ENCODE measurements at places on chromosomes 4 and X. TPM values are rescaled to one million over a fixed set of nuclear protein-coding genes. Genes with fewer than 3 reads are reported as not detected.

GRCh38 chr4:121675715-121676114, 21.1 kb downstream of the ANXA5 start:
- no peak for DNase-seq

GRCh38 chr4:154015578-154015977, 226.7 kb upstream of the SFRP2 start:
- DNase-seq = no peak

Gene EDA
- total RNA-seq = 6.2 TPM

- no peak for DNase-seq
Observed at GRCh38 chr4:52982255-52982945, 120.3 kb downstream of the RASL11B start.

DNA sequence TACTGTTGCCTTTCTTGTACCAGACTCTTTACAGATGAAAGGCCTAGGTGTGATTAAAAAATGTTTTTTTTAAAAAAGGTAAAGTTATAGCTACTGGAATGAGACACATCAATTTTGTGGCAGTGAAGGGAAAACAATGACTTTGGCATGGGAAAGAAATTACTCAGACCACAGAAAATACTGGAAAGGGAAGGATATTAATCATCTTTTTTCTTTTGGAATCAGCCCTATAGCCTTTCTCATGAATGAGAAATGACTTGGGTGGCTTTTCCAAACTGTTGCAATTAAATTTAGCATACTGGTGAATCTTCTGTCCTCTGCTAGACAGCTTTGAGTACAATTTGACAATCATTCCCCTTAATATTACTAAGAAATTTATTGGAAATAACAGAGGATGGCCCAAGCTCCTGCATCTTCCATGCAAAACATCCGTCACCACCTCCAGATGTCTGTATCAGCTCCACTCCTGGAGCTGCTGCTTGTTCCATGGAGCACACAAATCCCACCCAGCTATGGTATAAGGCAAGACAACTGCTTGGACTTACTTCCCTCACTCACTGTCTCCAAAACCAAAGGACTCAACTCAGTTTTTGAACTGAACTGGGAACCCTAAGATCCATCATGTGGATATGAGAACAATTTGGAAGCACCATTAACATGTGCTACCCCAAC, 97.6 kb upstream of the ARSJ start:
- DNase-seq = no peak

DNA sequence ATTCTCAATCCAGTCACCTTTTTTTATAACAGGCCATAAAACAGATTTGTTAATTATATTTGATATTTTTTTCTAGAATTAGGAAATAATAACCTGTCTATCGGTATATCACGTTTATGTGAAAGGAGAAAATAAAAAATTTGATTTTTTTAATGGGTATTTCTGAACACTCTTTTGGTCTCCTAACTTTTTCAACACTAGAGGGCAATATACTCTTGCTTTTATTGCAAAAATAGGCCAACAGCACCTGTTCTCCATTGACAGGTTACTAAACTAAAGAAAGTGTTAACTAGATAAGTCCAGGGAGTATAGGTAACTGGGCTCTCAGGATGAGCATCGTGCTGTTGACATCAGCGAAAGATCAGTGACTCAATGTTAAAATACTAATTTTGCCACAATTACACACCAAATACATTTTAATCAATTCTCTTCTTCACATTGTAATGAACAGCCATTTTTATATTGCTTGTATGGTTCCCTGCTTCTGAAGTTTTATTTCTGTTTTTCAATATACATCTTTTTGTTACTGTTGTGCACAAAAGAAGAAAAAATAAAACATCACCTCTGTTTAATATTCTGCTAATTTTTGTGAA, 22.8 kb downstream of the NDST4 start:
- no peak for DNase-seq

Gene FGFBP2
- total RNA-seq = 34.8 TPM

DNA sequence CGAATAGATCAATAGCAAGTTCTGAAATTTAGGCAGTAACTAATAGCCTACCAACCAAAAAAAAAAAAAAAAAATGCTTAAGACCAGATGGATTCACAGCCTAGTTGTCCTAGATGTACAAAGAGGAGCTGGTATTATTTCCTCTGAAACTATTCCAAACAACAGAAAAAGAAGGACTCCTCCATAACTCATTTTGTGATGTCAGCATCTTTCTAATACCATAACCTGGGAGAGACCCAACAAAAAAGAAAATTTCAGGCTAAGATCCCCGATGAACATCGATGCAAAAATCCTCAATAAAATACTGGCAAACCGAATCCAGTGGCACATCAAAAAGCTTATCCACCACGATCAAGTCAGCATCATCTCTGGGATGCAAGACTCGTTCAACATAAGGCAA, 1557.9 kb downstream of the C4orf33 start:
- no peak for DNase-seq

DNA sequence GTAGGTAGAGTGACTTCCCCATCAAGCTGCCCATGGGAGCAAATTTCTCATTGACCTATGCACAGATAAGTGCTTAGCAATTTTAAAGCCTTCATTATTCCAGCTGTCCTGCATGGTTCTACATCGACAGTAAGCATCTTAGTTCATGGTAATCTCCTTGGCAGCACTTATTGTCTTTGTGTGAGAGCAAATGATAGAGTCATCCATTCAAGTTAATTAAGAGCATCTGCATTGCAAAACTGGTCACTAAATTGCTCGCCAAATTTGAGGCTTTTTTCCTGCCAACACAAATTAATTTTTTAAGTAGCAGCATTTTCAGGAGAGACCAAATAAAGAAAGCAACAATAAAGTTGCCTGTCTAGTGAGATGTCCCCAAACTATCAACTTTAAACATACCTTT, 76.7 kb downstream of the SH3BGRL start:
- DNase-seq = no peak

Gene GAGE12D
- total RNA-seq = not detected

Gene ADH1C
- total RNA-seq = 102 TPM

DNA sequence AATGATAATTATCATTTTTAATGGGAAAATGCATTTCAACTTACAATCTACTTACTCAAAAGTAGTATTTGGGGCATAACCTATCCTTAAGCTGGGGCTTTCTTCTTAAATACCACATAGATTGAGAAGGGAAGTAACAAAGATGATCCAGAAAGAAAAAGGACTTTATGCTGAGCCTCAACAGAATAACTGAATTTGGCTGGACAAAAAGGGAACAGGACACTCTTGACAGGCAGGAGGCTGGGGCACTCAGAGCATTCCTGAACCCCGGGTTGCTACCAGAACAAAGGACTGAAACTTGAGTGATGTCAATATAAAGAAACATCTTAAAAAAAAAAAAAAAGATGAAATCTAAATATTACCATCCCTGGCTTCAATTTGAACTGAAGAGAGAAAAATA, 23.9 kb downstream of the RELL1 start:
- DNase-seq = no peak

Gene REPS2
- total RNA-seq = 5.2 TPM

All from omental fat pad (tissue), 4 donors.